ENCODE measurements at places on chromosomes 7 and 10.

- DNase-seq = no peak
Measured at GRCh38 chr10:1048349-1048731, 579 bp downstream of the IDI1 start.

GRCh38 chr10:133373174-133374090 is at the start of gene ECHS1:
Gene ECHS1 (minus strand): TSS chr10:133373354. CDS start chr10:133373333, 21 bp downstream.
- DNase-seq = peak; percentile 71

GRCh38 chr10:13348216-13349017 is at the start of gene SEPHS1:
Gene SEPHS1 (minus strand): TSS chr10:13348293. CDS start chr10:13344950, 3,343 bp downstream.
- peak; percentile 39 for DNase-seq

- no peak for DNase-seq
Measured at GRCh38 chr7:82521906-82522445, 78.4 kb upstream of the CACNA2D1 start.

GRCh38 chr7:123270570-123270969 is 70.8 kb upstream of the SLC13A1 start:
- no peak for DNase-seq

DNA sequence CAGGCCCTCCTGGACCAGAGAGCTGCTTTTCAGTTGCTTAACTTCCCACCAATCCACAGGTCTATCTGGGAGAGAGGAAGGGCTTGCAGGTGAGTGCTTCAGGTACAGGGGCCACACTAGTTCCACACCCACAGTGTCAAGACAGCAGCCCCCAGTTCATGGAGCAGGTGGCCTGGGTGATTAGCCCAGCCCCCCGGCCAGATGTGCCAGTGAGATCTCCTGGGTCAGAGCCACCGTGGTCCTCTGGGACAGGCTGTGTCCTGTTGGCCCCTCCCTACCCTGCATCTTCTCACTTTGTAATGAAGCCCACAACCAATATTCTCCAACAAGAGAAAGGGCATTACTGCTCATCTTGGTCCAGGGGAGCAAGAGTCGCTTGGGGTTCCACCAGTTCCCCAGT is 30.6 kb downstream of the DRGX start:
- no peak for DNase-seq

- no peak for DNase-seq
Measured at GRCh38 chr7:151819866-151820265, 57.0 kb downstream of the PRKAG2 start.

GRCh38 chr10:15760681-15761080 is 41.0 kb upstream of the ITGA8 start:
- peak; percentile 34 for DNase-seq
